Panc1 (cell line): ENCODE measurements at places on chromosomes 1 and 21.

DNA sequence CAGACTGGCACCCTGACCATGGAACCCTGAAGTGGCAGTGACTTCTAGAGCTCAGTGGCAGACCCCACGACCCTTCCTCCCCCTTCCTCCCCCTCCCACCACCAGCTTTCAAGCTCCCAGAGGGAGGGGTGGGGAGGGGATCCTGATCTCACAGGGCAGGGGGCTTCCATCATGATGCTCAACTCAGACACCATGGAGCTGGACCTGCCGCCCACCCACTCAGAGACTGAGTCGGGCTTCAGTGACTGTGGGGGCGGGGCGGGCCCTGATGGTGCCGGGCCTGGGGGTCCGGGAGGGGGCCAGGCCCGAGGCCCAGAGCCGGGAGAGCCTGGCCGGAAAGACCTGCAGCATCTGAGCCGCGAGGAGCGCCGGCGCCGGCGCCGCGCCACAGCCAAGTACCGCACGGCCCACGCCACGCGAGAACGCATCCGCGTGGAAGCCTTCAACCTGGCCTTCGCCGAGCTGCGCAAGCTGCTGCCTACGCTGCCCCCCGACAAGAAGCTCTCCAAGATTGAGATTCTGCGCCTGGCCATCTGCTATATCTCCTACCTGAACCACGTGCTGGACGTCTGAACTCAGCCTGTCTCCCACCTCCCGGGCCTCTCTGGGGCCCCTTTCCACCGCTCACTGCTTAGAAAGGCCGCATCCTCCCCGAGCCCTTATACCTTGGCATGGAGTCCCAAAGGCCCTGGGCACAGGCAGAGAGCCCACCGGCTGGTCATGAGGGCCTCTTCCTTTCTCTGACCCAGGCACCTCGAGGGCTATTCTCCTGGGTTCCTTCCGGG, 3.9 kb downstream of the NHLH1 start:
- DNase-seq: no peak

DNA sequence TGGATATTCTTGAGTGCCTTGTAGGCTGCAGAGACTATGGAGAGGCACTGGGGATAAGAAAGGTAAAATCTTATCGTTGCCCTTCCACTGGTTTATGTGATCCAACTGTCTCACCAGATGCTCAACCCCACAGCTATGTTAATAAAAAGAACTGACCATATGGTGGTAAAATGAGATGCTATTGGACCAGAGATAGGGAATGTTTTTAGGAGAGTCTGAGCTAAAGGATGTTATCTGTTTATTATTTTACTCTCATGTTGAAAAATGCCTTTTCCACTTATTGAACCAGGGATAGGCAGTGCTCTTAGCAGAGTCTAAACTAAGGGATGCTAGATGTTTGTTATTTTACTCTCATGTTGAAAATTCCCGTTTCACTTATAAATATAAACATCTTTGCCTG, 172.8 kb upstream of the GREM2 start:
- no peak for DNase-seq

- no peak for DNase-seq
These were observed 10.4 kb upstream of the KLF17 start for GRCh38 chr1:44108241-44108640.

DNA sequence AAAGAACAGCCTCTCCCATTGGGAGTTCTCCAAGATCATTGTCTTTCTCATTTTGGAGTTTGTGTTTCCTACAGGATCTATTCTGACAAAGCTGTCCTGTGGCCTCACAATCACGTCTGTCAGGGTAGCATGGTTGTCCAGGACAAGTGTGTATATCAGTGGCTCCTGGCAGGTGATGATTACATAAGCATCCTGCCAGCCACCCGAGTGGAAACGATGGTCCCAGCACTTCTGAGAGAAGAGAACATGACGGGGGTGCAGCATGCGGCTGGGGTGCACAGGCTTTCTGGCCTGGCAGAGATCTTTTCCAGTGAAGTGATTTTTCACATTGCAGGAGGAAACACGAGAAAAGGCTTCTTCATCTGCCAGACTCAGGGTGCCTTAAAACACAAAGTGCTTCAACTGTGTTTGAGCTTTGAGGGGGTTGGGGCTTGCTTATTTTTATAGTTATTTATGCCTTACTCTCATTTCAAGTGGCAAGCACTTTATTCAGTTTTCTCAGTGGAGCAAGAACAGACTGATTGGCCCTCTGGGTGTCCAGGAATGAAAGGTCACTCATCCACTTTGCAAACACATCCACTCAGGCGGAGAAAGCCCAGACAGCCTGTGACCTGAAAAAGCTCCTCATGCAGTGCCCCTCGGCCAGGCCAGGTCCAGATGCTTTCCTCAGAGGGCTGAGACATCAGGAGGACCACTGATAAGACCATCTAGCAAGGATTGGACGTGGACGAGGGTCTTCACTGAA, 186.0 kb downstream of the DUSP10 start:
- DNase-seq: no peak

DNA sequence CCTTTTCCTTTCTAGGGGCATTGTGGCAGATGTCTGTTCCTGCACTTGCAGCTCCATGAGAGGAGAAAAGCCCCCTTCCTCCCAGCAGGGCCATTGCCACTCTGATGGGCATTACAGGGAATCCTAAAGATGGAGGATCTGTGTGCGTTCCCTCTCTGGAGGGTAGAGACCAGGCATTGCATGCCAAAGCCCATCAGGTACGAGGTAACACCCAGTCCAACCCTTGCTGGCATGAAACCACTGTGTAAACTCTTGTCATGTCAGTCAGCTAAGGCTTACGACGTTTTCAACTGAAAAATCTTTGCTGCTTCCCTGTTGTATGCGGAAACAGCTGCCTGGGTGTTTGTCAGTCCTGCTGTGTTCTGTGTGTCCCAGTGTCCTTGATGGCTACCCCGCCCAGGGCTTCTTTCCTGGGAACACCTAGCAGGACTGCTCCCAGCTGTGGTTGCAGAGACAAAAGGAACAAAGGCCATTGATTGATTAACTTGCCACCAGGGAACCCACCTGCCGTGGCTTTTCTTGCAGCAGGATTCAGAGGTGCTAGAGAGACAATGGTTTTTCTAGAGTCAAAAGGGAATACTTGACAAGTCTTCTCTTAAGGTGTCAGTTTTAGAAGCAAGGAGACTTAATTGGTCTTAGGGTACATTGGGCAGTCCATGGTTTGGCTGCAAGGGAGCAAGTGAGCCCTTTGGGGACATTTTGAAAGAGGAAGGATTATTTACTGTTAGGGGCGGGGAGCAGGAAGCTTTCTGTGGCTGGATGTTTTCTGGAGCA, 24.6 kb downstream of the B3GALT5 start:
- DNase-seq: no peak

DNA sequence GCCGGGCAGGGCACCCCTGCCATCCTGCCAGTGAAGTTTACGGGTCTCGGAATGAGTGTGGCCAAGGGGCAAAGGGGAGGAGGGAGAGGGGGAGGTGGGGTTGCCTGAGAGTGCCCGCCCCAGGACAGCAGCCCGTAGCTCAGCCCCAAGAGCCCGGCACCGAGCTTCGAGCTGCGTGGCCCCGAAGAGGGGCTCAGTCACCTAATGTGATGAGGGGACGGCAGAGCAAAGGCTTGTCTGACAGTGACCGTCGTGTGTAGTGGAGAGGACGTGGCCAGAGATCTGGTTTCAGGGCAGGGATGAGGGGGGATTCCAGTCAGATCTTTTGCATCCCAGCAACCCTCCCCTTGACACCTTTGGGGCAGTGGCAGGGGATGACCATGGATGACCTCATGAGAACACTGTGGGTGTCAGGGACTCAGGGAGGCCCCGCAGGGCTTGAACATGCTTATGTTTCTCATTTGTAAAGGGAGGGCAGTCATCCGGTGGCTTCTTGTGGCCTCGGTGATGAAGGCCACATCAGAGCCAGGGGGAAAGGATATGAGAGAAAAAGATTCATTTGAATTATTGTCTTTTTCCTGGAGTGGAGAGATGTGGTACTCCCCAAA, 1.1 kb upstream of the TRPM2 start:
- DNase-seq: no peak

- DNase-seq: no peak
These were observed 25.0 kb downstream of the AGPAT3 start for GRCh38 chr21:43890042-43890441.

GRCh38 chr1:201226178-201226514, 35.5 kb downstream of the IGFN1 start:
- DNase-seq: no peak

- DNase-seq: no peak
These were observed 128.0 kb downstream of the ADAMTS1 start for GRCh38 chr21:26717146-26717739.

- DNase-seq: no peak
These were observed 2.0 kb downstream of the CSRP1 start for GRCh38 chr1:201504799-201505502.

- DNase-seq: no peak
These were observed at the start of gene CAMK2N1 for GRCh38 chr1:20485527-20486456. CAMK2N1 (minus strand) TSS chr1:20486210; CDS start chr1:20485379, 831 bp downstream.

GRCh38 chr1:8702472-8702849, 115.0 kb downstream of the RERE start:
- DNase-seq: no peak

GRCh38 chr1:169886931-169887330, 6.8 kb downstream of the SCYL3 start:
- DNase-seq: no peak

DNA sequence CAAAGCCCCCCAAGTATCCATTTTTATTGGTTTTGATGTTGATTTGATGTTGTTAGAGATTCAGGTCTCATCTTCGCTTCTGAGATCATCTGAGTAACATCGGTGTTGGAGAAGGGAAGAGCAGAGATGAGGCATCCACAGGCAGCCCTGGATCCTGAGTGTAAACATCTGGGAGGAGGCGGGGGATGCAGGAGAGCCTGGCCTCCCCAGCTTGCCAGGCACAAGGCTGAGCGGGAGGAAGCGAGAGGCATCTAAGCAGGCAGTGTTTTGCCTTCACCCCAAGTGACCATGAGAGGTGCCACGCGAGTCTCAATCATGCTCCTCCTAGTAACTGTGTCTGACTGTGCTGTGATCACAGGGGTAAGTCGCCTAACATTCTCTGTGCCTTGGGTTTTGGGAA, at the start of gene PROK1:
Gene PROK1 (plus strand): TSS at position 221 of the 400 bp plus-strand sequence. CDS start 68 bp downstream, at position 289.
- no peak for DNase-seq

DNA sequence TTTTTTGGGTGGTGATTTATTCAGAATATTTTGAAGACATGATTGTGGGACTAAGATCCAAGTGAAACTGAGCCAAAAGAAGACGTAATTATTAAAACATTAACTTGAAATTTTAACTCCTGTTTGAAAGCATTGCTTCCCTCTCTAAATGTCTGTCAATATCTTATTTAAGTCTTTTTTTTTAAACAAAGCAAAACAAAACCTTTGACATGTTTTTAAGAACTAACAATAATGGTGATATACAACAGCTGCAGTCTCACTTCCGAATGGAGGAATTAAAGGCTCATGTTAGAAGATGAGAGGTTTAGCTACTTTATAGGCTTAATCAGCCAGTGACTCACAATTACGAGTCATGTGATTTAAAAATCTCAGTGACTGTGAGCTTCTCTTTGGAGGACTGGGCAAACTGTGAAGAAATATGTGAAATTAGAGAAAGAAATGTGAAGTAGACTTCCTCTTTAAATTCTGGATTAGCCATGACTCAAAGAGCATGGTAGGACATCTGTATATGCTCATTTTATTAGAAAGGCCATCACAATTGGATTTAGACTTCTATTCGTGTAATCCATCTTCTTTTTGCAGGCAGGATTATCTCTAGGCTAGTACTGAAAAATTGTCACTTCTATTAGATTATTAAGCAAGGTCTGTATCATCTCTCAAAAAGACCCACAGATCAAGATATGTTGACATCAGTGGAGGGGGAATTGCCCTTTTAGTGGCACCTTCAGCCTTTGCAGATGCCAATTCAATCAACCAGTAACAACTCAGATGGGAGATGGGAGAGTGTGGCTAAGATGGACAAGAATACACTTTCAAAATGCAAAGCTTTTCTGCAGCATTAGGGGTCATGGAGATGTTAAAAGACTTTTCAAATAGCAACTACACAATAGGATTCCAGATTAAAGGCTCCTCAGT, 28.7 kb downstream of the KCNA3 start:
- DNase-seq: no peak

- DNase-seq: no peak
These were observed 708.8 kb downstream of the LTN1 start for GRCh38 chr21:28283641-28284490.

DNA sequence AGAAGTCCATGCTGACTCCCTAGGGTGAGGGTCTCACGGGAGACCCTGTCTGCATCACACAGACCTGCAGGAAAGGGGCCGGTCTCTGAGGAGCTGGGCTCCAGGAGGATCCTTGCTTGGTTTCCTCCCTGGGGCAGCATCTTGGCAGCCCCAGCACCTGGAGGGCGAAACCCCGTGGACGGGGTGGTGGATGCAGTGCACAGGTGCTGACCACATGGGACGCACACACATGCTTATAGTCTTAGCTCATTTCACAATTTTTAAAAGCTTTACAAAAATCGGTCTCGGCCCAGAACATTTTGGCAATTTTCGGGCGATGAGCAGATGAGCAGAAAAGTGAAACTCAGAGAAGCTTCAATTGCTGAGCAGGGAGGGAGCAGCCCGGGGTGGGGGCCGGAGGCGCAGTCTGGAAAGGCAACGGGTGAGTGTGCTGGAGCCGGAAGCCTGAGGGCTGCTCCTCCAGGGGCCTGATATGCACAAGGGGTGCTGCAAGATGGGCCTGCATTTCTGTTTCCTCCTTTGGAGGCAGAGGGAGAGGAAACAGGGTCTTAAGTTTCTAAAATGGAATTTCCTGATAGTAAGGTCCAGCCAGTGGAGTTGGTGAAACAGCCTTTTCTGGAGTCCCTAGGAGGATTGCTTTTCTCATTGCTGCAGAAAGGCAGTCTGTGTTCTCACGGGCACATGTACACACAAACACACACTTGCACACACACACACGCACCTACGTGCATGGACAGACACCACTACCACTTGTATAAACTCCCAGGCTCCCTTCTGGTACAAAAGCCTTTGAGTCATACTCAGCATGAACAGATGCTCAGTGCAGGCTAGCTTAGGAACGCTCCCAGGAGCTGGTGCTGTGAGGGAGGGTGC, 60.6 kb downstream of the SCCPDH start:
- no peak for DNase-seq

DNA sequence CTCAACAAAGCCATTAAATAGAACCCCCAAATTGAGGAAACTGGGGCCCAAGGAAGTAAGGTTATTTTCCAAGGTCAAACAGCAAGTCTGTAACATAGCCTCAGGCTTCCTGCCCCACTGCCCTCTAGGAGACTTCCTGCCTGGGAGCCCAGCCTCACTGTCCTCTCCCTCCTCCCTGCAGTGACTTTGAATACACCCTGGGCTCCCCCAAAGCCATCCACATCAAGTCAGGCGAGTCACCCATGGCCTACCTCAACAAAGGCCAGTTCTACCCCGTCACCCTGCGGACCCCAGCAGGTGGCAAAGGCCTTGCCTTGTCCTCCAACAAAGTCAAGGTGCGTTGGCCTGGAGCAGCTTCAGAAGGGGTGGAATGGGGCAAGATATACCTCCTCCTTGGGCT, 18.3 kb downstream of the GRHL3 start:
- no peak for DNase-seq
